ENCODE measurements at places on chromosomes 6 and 20.

DNA sequence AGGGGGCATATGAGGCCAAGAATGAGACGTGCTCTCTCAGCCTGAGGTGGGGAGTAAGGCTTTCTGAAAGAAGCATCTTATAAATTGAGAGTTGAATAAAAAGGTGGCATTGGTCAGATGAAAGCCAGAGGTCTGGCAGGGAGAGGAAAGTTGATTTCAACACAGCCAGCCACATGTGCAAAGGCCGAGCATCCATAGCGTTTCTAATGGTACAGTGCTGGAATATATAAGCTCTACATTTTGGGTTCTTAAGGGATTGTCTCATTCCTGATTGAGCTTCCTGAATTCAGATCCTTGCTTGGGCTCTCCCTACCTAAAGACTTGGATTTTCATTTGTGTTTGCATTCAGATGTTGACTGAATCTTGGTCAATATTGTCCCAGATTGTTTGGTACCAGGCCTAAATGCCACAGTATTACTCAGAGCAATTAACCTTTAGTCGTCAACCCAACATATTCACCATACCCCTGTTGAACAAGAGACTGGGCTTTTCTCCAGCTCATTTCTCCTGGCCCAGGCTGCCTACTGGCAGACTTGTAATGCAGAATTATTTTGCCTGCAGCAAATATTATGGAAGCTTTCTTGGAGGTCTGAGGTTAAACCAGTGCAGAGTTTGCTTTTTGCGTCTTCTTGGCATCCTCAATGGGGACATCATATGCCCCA is 14.5 kb upstream of the BCAS1 start:
- DNase-seq: no peak

- DNase-seq: no peak
Measured at GRCh38 chr6:34904990-34905613, 16.0 kb downstream of the ANKS1A start.

GRCh38 chr6:19803331-19804204 is 33.6 kb upstream of the ID4 start:
- DNase-seq: no peak

GRCh38 chr6:112209131-112209530 is 45.2 kb downstream of the LAMA4 start:
- no peak for DNase-seq

GRCh38 chr6:42049948-42050296 is 402 bp upstream of the TAF8 start:
- DNase-seq: peak; percentile 31

GRCh38 chr6:147660334-147661311 is 152.1 kb downstream of the SAMD5 start:
- DNase-seq: no peak

GRCh38 chr6:5619249-5619648 is 357.9 kb downstream of the FARS2 start:
- peak; percentile 5 for DNase-seq

GRCh38 chr6:112413780-112414179 is 66.7 kb downstream of the RFPL4B start:
- DNase-seq: no peak

GRCh38 chr20:62723351-62723750 is 14.7 kb downstream of the NTSR1 start:
- no peak for DNase-seq

DNA sequence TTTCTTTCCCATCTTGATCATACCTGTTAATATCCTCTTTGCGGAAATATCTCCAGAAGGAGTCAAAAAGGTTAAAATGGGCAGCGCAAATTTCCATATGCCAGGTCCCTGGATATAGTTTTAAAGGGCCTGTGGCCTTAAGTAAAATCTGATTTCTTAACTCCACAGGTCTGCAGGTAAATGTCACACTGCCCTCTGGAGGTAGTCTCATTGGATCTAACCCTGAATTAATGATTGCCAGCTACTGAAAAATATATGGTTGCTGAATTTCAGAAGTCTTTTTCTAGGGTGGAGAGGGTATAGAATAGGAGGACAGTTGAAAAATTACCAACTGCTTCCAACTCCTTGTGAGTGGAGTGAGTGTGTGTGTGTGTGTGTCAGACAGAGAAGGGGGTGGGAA is 8.5 kb downstream of the MOXD1 start:
- no peak for DNase-seq

DNA sequence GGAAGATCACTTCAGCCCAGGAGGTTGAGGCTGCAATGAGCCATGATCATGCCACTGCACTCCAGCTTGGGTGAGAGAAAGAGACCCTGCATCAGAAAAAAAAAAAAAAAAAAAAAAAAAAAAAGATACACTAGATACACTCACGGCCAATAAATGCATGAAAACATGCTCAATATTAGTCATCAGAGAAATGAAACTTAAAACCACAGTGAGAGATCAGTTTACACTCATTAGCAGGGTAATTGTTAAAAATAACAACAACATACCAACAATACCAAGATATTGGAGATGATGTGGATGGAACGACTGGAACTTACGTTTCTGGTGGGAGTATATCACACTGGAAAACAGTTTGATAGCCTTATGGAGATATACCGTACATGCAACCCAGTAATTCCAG is 29.9 kb downstream of the HS3ST5 start:
- DNase-seq: no peak

DNA sequence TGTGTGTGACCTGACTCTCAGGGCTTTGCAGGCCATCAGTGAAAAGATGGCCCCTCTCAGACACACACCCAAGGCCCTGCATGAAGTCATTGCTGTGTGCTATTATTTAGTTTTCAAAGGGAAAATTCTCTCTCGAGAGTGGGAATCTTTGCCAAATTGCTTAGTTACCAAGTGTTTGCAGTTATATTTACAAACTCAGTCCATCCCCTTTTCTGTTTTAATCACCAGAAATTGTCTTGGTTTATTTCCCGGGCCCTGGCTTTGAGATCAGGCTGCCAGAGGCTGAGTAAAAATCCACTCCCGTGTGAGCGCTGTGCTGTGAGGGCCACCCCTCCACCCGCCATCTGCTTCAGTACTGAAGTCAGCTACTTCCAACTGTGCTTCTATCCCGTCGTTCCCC is 163.1 kb downstream of the SOD2 start:
- DNase-seq: no peak

GRCh38 chr20:1824181-1824580 is 71.0 kb upstream of the SIRPA start:
- no peak for DNase-seq

- DNase-seq: peak; percentile 3
Measured at GRCh38 chr20:13220194-13220903, 725 bp upstream of the ISM1 start.

GRCh38 chr6:117681162-117681741 is 6.0 kb downstream of the NUS1 start:
- DNase-seq: no peak

DNA sequence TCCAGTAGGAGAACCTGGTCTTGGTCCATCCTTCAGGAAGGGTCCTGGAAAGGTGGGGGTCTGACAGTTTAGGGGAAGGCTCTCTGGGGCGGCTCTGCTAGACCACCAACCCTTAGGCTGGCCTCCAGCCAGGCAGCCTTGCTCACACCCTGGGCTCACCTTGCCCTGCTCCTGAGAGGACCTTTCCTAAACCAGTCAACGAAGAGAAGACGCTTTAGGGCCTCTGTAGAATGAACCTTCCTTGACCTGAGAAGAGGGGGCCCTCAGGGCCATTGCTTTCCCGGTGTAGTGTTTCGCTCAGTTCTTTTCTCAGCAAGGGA is 1.1 kb downstream of the CDC25B start:
- DNase-seq: no peak

GRCh38 chr6:15751721-15752350 is 89.0 kb upstream of the DTNBP1 start:
- DNase-seq: no peak

DNA sequence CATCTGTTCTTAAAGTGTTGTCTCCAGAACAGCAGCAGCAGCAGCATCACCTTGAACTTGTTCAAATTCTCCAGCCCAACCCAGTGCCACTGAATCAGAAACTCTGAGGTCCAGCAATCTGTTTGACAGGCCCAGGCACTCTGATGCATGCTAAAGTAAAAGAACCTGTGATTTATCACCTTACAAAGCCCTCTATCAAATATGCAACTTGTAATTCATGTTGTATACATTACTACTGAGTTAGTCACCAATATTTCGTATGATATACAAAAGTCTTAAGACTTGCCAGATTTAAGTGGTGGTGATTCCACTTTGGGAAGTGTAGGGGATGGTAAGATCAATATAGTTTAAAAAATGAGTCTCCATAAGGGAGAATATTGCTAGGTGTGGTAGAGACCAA is 6.0 kb upstream of the CD164 start:
- DNase-seq: no peak

DNA sequence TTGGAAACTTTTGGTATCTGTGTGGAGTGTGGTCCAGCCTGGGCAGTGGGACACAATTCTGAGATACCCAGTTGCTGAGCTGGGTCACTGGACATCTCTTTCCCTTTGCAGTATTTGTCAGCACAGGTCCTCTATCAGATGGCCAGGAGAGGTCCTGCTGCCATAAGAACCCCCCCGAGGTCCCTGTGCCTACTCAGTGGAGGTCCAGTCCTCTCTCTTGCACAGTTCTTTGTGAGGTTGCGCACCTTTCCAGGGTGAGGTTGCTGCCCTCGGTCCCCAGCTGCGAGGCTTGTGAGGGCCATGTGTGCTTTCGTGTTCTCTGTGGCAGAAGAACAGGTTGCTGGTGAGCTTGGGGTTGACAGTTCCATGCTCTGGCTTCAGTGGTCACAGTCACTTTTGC is 320.6 kb downstream of the QKI start:
- DNase-seq: no peak

GRCh38 chr6:32108094-32108627 is 977 bp downstream of the TNXB start:
- DNase-seq: no peak

DNA sequence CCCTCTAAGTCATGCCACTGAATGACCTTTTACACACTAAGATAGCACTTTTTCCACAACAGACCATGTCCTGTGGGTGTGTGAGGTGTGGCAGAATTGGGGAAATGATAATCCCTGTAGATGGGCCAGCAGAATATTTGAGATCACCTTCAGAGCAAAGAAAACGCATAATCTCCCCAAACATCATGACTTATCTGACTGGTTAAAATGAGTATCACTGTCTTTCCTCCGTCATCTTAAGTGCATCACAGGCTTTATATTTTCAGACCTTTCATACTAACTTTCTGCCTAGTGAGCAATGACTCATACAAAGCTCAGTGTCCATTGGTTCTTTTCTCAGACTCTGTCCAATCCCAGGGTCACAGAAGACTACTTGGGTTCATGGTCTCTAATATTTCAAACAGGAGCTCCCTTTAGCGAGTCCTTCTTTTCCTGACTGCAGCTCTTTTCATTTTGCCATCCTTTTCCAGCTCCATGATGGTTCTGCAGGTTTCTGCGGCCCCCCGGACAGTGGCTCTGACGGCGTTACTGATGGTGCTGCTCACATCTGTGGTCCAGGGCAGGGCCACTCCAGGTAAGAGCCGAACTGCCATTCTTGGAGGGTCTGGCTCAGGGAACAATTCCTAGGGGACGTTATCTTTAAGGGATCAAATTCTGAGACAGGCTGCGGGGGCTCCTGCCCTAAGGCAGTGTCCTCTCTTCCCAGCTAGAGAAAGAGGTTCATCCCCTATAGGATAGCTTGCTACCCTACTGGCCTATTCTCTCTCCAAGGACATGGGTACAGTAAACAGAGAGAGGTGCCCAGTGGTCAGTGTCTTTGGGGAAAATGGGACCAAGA is at the start of gene HLA-DPB1:
TSS of gene HLA-DPB1 (plus strand) at position 423 of the 838 bp plus-strand sequence. CDS start at position 475, 52 bp downstream.
- no peak for DNase-seq

DNA sequence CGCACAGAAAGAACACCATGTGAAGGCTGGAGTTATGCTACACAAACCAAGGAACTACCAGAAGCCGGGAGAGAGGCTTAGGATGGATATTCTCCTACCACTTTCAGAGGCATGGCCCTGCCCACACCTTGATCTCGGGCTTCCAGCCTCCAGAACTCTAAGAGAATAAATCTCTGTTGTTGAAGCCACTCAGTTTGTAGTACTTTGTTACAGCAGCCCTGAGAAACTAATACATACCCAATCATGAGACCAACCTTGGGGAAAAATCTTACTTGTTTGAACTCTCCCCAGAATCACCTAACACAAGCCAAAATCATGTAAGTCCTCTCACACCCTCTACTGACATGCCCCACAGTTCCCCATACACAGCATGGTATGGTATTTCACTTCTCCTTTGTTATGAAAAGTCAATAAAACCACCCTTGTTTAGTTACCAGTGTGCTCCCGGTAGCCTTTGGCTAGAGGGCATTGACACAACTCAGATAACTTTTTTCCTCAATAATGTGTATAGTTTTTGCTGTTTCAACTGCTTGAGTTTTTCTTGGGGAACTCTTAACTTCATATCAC is 40.7 kb upstream of the SLC2A12 start:
- DNase-seq: no peak

GRCh38 chr6:97394160-97394748 is 111.2 kb upstream of the MMS22L start:
- peak; percentile 6 for DNase-seq

DNA sequence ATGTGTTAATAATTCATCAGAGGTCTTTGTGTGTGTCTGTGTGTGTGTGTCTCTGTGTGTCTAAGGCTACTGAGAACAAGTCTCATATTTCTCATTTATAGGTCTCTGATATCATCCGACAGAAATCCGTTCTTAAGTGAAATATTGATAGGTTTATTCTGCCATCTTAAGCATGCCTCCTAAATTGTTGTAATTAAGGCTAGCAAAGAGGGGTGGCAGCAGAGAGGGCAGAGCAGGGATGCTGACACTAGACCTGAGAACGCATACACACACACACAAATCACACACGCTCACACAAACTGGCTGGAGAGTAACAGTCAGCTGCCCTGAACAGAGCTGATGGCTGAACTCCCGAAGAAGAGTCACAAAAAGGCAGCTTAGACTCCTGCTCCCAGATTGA is 84.9 kb upstream of the LRFN2 start:
- DNase-seq: no peak

GRCh38 chr6:163720005-163720404 is 305.5 kb downstream of the QKI start:
- DNase-seq: no peak

DNA sequence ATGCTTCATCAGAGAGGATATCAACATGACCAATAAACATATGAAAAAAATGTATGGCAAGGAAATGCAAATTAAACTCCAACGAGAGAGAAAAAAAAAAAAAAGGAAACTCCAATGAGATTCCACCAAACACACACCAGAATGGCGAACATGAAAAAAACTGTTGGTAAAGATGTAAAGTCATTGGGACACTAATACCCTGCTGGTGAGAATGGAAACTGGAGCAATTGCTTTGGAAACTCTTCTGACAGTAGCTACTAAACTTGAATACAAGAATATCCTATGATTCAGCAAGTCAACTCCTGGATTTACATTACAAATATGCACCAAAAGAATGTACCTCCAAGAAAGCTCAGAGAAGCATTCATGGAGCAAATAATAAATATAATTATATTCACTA is 260.7 kb upstream of the ECI2 start:
- no peak for DNase-seq

DNA sequence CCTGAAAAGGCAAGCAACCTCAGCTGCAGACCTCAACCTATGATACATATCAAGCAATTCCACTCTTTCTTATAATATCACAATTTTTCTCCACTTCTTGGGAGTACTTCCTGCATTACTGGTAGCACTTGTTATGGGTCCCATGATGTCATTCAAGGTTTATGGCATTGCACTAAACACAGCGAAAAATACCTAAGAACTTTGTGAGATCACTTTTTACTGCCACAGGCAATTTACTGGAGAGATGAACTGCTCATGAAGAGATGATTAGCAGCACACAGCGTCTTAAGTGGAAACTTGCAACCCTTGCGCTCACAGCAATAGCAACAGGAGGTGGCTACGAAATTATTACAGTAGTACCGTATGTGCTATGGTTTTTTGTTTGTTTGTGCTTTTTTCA is 19.3 kb upstream of the RIMS4 start:
- no peak for DNase-seq

GRCh38 chr20:17504898-17505635 is 26.1 kb downstream of the BFSP1 start:
- peak; percentile 5 for DNase-seq
